ENCODE measurements at places on chromosomes 6 and 20.

DNA sequence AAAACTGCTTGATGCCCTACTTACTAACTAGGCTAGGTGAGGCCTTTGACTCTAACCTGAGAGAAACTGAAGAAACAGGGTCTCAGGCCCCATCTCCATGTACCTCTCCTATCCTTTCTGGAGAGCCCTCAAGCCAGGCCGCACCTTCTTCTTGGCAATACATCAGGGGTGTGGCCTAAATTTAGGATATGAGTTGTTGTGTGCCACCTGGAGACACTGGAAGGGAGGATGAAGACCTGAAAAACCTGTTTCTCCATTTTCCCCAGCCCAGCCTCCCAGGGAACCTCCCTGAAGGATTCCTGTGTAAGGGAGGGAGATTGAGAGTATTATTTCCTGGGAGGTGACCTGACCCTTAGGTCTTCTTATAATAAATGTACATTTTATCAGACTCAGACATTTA, 3.1 kb downstream of the LY6G6D start:
- no peak for DNase-seq

DNA sequence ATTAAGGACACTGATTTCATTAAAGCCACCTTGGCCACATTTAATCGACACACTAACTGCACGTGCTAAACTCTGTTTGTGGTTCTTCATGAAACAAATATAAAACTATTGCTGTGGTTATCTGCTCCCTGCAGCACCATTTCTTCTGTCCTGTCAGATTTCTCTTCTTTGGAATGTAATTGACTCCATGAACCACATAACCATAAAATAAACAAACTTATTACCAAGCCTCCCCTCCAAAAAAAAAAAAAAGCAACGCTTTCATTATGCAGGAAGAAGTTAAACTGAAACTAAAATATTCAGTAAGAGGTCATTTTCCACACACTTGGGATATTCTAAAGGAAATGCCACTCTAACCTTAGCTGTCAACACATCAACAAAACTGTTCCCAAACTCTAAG, 319.1 kb upstream of the NT5E start:
- no peak for DNase-seq

DNA sequence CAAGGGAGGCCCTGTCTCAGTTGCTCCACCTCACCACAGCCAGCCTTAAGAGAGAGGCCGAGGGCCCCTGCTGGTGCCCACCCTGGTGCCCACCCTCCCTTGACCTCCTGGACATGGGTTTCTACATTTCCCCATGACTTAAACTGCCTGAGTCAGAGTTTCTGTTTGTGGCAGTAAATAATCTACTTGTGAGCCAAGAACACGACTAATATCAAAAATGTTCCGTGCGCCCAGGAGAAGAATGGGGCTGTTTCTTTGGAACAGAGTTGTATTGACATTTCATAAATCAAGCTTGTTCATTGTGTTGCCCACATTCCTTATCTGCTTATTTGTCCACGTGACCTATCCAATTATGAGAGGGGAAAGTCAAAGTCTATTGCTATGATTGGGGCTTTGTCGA, 143.5 kb downstream of the ANKRD60 start:
- DNase-seq = no peak

- no peak for DNase-seq
Observed at GRCh38 chr6:132003516-132004178, 52.5 kb upstream of the CCN2 start.

GRCh38 chr20:10004900-10005299, 29.9 kb upstream of the ANKEF1 start:
- no peak for DNase-seq

- no peak for DNase-seq
Observed at GRCh38 chr20:56373942-56374341, 15.2 kb downstream of the FAM210B start.

GRCh38 chr6:125354649-125355048, 52.9 kb upstream of the HDDC2 start:
- no peak for DNase-seq

GRCh38 chr20:36663031-36663430, 17.0 kb upstream of the SLA2 start:
- no peak for DNase-seq

- DNase-seq = no peak
Observed at GRCh38 chr6:112841553-112842329, 494.6 kb downstream of the RFPL4B start.

- peak; percentile 1 for DNase-seq
Observed at GRCh38 chr6:32529697-32530430, at the start of gene HLA-DRB5. Gene HLA-DRB5, minus strand, starts transcription at chr6:32530287. Its CDS starts 63 bp downstream, at chr6:32530224.

DNA sequence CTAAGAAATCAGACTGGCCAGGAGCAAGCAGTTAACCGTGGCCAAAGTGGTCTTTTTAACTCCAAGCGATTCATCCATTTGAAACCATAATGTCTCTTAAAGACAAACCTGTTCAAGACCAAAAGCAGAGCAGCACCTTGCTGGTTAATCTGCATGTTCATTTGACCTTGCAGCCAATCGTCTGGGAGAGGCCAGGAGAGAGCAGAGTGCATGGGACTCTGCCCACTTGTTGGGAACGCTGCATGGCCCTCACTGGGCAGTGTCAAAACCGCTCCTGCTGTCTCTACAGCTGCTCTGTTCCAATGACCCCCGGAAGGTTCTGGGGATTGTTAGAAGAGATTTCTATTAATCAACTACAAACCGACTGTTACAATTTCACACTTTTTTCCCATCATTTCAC, 79.6 kb downstream of the OLIG3 start:
- DNase-seq = no peak

DNA sequence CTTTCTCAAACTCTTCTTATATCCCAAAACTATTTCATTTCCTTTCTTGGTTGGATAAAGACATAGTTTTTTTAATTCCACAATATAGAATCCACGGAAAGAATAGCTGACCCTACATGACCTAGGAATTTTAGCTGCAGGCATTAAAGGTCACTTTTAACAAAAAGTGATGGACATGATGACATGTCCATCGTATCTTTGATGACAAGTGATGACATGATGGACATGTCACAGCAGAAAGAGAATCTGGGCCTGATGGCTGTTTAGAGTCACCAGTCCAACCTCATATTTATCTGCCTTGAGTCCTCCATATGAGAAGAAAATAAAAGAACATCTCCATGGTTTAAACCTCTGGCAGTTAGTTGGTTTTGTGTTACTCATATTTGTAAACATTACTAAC, 106.2 kb downstream of the PLG start:
- no peak for DNase-seq

GRCh38 chr20:32535953-32536823, 48.9 kb downstream of the NOL4L start:
- peak; percentile 82 for DNase-seq

- no peak for DNase-seq
Observed at GRCh38 chr6:113293423-113293740, 563.8 kb upstream of the MARCKS start.
